Muscle of leg (tissue), 16 donors: ENCODE measurements at places on chromosomes 1 and 21. TPM values are rescaled to one million over a fixed set of nuclear protein-coding genes. Genes with fewer than 3 reads are reported as not detected.

Gene S100A13
- total RNA-seq = 111 TPM

GRCh38 chr1:15848929-15849774, 1.6 kb downstream of the SPEN start:
- no peaks in the 10 kb centered on the region for H3K27me3 ChIP-seq
- H3K4me3 ChIP-seq = peak overlapping the region; percentile 95
- no peaks in the 10 kb centered on the region for H3K36me3 ChIP-seq
- H3K4me1 ChIP-seq = peaks cover 22% of the 10 kb centered on the region
- peak; percentile 93 for DNase-seq
- peak overlapping the region; percentile 98 for H3K27ac ChIP-seq

GRCh38 chr1:202126426-202126825, 3.7 kb downstream of the GPR37L1 start:
- H3K36me3 ChIP-seq = no peaks in the 10 kb centered on the region
- H3K27me3 ChIP-seq = peaks cover 2% of the 10 kb centered on the region

GRCh38 chr1:11567244-11568065, 86.8 kb downstream of the FBXO2 start:
- H3K4me3 ChIP-seq = no peak overlapping the region
- peaks cover 8% of the 10 kb centered on the region for H3K27me3 ChIP-seq
- no peaks in the 10 kb centered on the region for H3K4me1 ChIP-seq
- H3K36me3 ChIP-seq = no peaks in the 10 kb centered on the region
- no peak for DNase-seq
- no peak overlapping the region for H3K27ac ChIP-seq

DNA sequence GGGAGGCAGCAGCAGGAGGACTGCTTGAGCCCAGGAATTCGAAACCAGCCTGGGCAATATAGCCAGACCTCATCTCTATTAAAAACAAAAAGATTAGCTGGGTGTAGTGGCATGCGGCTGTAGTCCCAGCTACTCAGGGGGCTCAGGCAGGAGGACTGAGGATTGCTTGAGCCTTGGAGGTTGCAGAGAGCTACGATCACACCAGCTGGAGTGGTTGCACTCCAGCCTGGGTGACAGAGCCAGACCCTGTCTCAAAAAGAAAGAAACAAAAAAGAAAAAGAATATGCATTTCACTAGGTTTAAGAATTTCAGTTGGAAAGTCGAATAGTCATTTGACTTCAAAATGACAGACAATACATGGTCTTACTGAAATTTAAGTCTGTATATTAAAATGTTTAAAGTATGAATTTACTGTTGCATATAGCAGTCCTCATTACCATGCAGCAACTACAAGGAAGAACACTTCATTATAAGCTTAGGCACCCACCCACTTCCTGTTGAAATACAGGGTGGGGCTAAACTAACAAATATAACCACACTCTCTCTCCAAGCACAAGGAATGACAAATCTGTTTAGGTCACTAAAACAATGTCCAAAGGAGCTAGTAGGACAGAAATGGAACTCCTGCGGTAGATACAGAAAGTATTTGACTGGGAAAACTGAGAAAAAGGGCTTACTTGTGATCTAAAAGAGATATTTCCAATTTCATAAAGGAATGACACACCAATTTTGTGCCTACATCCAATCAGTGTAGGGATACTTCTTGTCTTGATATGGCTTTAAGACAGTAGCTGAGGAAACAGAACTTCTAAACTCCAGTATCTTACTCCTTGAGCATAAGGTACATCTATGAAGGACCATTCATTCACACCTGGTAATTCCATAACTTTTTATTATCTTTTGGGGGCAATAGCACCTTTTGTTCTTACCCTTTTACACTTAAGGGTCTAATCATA, 44.1 kb downstream of the GPR3 start:
- peak; percentile 80 for DNase-seq
- no peak overlapping the region for H3K4me3 ChIP-seq
- no peaks in the 10 kb centered on the region for H3K27me3 ChIP-seq
- peaks cover 47% of the 10 kb centered on the region for H3K4me1 ChIP-seq

Gene AIRE
- 0.04 TPM for total RNA-seq

Gene AMY2A
- total RNA-seq = not detected

DNA sequence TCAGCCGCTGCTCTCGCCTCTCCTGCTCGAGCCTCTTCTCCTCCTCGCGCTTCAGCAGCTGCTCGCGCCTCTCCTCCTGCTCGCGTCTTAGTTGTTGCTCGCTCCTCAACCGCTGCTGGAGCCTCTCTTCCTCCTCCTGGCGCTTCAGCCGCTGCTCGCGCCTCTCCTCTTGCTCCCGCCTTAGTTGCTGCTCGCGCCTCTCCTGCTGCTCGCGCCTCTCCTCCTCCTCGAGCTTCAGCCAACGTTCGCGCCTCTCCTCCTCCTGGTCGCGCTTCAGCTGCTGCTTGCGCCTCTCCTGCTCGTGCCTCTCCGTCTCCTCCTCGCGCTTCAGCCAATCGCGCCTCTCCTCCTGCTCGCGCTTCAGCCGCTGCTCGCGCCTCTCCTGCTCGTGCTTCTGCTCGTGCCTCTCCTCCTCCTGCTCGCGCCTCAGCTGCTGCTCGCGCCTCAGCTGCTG, 3.7 kb downstream of the TCHH start:
- peak; percentile 38 for DNase-seq
- H3K27me3 ChIP-seq = peaks cover 59% of the 10 kb centered on the region
- no peak overlapping the region for H3K27ac ChIP-seq
- H3K4me3 ChIP-seq = no peak overlapping the region
- H3K4me1 ChIP-seq = peaks cover 35% of the 10 kb centered on the region

GRCh38 chr1:178066908-178067614, 26.8 kb upstream of the RASAL2 start:
- H3K27me3 ChIP-seq = no peaks in the 10 kb centered on the region
- H3K36me3 ChIP-seq = no peaks in the 10 kb centered on the region
- no peak overlapping the region for H3K4me3 ChIP-seq
- H3K27ac ChIP-seq = no peak overlapping the region
- H3K4me1 ChIP-seq = no peaks in the 10 kb centered on the region

Gene DR1
- total RNA-seq = 49.9 TPM

- H3K36me3 ChIP-seq = no peaks in the 10 kb centered on the region
- no peak for DNase-seq
- H3K4me3 ChIP-seq = no peak overlapping the region
- H3K4me1 ChIP-seq = peaks cover 19% of the 10 kb centered on the region
- H3K27me3 ChIP-seq = peaks cover 11% of the 10 kb centered on the region
- no peak overlapping the region for H3K27ac ChIP-seq
Observed at GRCh38 chr1:8216005-8216404, 101.9 kb upstream of the SLC45A1 start.

DNA sequence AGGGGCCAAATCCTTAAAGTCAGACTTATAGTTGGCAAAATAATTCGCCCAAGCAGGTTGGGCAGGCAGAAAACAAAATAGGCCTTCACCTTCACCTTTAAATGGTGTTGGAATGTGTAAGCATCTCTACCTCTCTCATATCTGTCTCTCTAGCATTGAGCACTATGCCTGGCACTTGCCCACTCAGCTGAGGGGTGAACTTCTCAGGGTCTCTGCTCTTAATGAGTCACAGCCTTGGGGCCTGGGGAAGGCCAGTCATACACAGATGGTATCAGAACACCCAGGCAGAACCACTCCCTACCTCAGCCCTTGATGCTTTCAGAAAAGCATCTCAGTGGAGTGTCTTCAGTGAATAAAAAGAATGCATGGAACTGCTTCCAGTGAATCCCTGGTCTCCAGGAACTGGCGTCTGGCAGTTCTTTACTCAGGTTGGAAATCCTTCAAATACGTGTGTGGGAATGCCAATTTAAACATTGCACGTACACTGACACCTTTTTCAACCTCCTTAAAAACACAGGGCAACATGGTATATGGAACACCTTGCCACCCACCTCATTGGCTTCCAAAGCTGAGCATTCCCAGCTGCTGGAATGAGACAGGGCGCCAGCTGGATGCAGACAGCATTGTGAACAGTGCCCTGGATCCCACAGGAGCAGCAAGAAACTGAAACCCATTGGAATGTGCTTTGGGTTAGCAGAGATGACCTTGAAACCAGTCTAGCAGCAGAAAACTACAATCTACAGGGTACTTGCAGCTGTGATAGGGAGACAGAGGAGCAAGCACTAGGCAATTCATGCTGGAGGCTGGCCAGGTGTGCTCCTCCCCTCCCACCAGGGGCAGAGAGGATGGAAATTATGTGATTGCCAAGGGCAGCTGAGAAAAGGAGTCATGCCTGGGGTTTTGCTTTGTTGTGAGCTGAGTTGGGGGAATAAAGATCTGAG, 30.0 kb downstream of the ZNF697 start:
- H3K4me1 ChIP-seq = peaks cover 28% of the 10 kb centered on the region
- H3K27ac ChIP-seq = no peak overlapping the region
- no peak overlapping the region for H3K4me3 ChIP-seq

GRCh38 chr21:31172328-31172727, 134.1 kb upstream of the KRTAP19-8 start:
- H3K4me3 ChIP-seq = no peak overlapping the region
- no peak for DNase-seq
- peaks cover 9% of the 10 kb centered on the region for H3K4me1 ChIP-seq

- H3K4me3 ChIP-seq = peak overlapping the region; percentile 67
- peaks cover 17% of the 10 kb centered on the region for H3K4me1 ChIP-seq
- peak; percentile 74 for DNase-seq
Observed at GRCh38 chr1:152035539-152036266, 1.1 kb downstream of the S100A11 start.

- no peaks in the 10 kb centered on the region for H3K36me3 ChIP-seq
- H3K4me3 ChIP-seq = peak within 1 kb of the TSS; percentile 49
- peak; percentile 51 for DNase-seq
- H3K4me1 ChIP-seq = peaks cover 34% of the 10 kb centered on the region
- peaks cover 61% of the 10 kb centered on the region for H3K27me3 ChIP-seq
Observed at GRCh38 chr1:245154429-245155271, at the start of gene KIF26B. TSS of gene KIF26B (plus strand) at chr1:245154985. CDS start at chr1:245155425, 440 bp downstream.

Gene FAF1
- total RNA-seq = 51.7 TPM

GRCh38 chr1:26913754-26914619, at the start of gene NR0B2:
TSS of gene NR0B2 (minus strand) at chr1:26913975. CDS start at chr1:26913940, 35 bp downstream.
- H3K36me3 ChIP-seq = no peaks in the 10 kb centered on the region
- H3K27ac ChIP-seq = no peak within 1 kb of the TSS
- no peaks in the 10 kb centered on the region for H3K4me1 ChIP-seq
- no peak for DNase-seq
- H3K4me3 ChIP-seq = no peak within 1 kb of the TSS

Gene F3
- 1.6 TPM for total RNA-seq

DNA sequence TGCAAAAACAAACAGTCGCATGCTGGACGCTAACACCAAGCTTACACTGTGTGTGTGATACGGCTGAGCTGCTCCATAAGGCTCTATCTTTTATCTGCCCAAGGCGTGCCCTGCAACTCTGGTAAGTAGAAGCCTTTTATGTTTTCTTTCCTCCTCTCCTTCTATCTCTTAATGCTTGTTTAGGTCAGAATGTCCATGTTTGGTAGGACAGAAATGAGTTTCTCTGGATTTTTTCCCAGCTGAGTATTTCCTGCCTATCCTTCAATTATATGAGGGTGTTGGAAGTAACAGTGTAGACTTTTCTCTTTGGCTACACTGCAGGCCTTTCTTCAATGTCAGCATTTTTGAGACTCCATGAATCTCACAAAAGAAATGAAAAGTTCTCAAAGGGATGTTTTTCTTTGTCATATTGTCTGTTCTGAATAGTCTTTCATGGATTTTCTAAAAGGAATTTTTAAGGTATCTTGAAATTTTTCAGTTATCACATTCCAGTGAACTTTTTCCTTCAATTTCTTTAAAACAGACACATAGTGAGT, 124.2 kb downstream of the MACF1 start:
- peaks cover 73% of the 10 kb centered on the region for H3K36me3 ChIP-seq
- H3K4me3 ChIP-seq = no peak overlapping the region
- H3K4me1 ChIP-seq = no peaks in the 10 kb centered on the region
- no peak overlapping the region for H3K27ac ChIP-seq
- DNase-seq = no peak

- H3K4me3 ChIP-seq = no peak overlapping the region
- no peaks in the 10 kb centered on the region for H3K27me3 ChIP-seq
- peaks cover 33% of the 10 kb centered on the region for H3K4me1 ChIP-seq
Observed at GRCh38 chr1:54352755-54353154, 53.4 kb downstream of the SSBP3 start.

DNA sequence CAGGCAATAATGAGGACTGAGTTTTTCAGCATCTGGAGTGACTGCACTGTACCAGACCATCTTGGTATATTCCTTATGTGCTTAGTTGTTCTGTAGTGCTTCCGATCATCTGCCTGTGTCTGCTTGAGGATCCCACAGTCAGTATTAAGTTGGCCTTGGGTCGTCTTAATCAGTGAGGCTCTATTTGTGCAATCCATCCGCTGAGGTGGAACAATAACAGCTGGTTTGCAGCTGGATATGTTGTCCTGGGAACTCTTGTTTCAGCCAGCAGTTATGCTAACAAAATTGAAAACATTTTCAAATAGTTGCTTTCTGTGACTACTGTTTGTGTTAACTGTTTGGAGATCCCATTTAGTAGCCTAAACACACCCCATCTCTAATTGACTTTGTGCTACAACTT, 73.7 kb downstream of the LAMC1 start:
- H3K27ac ChIP-seq = peak overlapping the region; percentile 85
- peaks cover 25% of the 10 kb centered on the region for H3K4me1 ChIP-seq
- DNase-seq = peak; percentile 96
- peaks cover 8% of the 10 kb centered on the region for H3K36me3 ChIP-seq
- no peaks in the 10 kb centered on the region for H3K27me3 ChIP-seq

Gene CNN3
- 315 TPM for total RNA-seq

Gene IL20
- total RNA-seq = not detected

- H3K27me3 ChIP-seq = peaks cover 3% of the 10 kb centered on the region
- peak overlapping the region; percentile 7 for H3K27ac ChIP-seq
- DNase-seq = peak; percentile 56
- peaks cover 6% of the 10 kb centered on the region for H3K4me1 ChIP-seq
- H3K4me3 ChIP-seq = no peak overlapping the region
- no peaks in the 10 kb centered on the region for H3K36me3 ChIP-seq
Observed at GRCh38 chr1:204980840-204981405, 62.1 kb upstream of the CNTN2 start.

DNA sequence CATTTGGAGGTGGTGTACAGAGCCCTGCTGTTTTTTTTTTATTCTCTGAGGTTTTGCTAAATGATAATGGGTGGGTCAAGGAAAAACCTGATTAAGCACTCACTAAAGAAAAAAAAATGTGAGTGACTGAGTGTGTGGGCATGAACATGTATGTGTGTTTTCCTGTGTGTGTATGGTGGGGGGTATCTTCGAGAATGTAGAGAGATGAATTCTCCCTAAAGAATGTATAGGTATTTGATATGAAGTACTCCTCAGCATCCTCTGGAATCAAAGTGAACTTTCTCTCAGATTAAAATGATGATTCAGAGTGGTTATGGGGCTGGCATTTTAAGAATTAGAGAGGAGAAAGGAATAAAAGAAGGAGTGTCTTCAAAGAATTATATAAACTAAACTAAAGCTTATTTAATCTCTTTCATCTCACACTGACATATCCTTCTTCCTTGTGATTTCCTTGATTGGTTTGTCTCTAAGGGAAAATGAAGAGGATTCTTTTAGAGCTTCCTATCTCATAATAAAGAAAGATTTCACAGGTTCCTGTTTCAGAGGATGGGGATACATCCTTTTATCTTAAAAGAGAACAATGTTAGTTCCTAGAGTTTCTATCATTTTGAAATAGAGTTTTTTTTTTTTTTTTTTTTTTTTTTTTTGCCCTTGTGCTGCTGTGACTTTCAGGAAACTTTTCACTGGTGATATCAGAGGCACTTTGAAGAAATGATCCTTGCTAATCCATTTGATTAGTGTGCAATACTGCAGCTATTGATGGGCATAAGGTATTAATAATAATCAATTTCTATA, 23.9 kb downstream of the S1PR1 start:
- H3K27ac ChIP-seq = no peak overlapping the region
- no peaks in the 10 kb centered on the region for H3K36me3 ChIP-seq
- H3K4me1 ChIP-seq = no peaks in the 10 kb centered on the region
- H3K4me3 ChIP-seq = no peak overlapping the region
- H3K27me3 ChIP-seq = no peaks in the 10 kb centered on the region

- peak; percentile 54 for DNase-seq
- H3K27ac ChIP-seq = no peak overlapping the region
- peaks cover 11% of the 10 kb centered on the region for H3K36me3 ChIP-seq
Observed at GRCh38 chr21:43778469-43779335, 2.6 kb upstream of the CSTB start.

Gene DIO1
- not detected for total RNA-seq
